ENCODE measurements at places on chromosomes 13 and 19.

DNA sequence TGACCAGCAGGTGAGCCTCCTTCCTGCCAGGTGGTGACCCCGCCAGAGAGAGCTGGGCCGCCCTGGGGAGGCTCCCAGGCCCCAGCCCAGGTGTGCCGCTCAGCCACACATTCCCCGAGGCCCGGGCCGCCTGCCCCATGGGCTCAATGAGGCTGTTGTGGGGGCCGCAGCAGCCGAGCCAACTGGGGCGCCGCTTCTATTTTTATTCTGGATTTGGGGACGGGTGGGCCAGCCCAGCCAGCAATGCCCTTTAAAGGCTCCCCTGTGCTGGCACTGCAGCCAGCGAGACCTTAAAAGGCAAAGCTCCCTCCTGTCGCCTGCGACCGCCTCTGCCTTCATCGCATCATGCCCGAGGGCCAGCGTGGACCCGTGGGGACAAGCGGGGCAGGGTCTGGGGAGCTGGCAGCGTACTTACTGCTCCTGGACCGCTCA lies 17.7 kb upstream of the CRTC1 start:
- DNase-seq, result no peak

DNA sequence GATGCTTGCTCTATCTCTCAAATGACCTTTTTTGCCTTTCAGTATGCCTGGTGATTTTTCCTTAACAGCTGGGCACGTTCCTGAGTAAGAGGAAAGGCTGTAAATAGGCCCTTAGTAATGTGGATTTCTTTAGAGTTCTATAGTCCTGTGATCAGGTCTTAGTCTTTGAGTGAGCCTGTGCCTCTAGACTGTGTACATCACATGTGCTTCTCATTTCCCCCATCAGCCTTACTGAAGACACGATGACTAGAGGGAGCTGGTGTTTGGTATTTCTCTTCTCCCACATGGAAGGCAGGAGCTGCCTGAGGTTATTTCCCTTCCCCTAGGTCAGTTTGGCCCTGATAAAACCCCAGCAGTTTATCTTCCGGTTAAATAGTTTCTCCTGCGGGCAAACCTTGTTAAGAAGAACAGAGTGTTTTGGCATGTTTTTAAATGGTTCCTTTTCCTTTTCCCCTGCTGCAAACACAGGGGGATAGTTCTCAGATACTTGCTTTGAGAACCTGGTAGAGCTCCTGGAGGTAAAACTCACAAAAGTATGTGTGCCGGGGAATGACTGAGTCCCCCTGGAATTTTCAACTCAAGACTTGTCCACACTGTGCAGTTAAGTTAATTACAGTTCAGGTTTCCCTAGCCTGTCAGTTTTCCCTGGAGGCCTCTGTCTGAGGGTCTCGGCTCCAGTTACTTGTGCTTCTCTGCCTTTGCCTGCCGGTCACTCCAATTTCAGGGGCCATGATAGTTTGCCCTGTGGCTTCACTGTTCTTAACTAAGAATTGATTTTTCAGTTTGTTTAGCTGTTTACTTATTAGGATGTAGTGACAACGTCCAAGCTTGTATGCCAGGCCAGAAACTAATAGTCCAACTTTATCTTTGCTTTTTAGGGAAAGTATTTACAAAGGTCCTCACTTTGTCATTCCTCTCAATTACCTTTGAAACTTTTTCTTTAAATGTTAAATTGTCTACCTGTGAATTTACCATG lies 94.4 kb downstream of the URI1 start:
- DNase-seq, result peak; percentile 13

DNA sequence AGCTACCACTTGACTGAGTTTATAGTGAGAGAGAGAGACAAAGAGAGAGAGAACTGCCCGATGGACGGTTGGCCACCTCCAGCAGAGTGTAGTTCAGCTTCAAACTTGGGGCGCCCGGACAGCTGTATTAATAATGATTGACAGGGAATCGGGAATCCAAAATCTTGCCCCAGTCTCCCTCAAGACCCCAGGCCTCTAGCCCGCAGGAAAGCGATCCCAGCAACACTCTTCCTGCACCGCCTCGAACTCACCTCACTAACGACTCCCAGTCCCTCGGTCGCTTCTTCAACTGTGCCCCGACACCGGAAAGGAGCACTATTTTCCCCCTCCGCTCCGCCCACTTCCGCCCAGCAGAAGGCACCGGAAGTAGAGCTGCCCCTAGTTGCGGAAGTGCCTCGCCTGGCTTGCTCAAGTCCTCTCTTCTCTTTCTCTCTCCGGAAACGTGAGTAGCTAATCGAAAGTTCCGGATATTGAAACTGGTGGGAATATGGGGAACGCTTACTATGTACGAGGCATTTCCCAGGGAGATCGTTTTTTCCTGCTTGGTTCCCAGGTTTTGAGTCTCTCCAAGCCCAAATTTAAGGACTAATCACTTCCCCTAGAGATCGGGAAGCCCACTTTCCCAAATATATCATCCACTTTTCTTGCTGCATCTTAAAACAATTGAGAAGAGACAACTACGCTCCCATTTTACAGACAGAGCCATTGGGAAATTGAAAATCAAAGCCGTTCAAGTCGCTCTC lies at the start of gene NOSIP:
TSS of gene NOSIP (minus strand) at position 293 of the 743 bp plus-strand sequence. CDS start 19,865 bp downstream, outside the sequence.
- peak; percentile 91 for DNase-seq

- peak; percentile 62 for DNase-seq
Observed at GRCh38 chr13:80151016-80151415, 189.9 kb downstream of the SPRY2 start.

GRCh38 chr19:11130824-11131455 lies 24.6 kb downstream of the SPC24 start:
- DNase-seq, result no peak

- no peak for DNase-seq
Observed at GRCh38 chr13:65841156-65841555, 1389.0 kb downstream of the PCDH9 start.

DNA sequence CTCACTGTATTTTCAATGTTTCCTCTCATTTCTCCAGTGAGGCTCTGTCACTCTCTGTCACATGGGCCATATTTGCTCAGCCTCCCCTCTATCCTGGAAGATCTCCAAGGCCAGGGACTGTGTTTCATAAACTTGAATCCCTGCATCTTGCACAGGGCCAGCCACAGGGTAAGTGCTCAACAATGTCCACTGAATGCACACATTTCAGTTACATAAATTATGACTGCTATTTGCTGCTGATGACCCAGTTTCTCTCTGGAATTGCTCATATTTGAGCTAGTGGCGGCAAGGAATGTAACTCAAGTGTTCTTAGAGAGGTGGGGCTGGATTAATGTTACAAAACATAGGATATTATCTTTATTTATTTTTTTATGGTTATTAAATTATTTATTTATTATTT lies 6.1 kb downstream of the CLC start:
- no peak for DNase-seq

DNA sequence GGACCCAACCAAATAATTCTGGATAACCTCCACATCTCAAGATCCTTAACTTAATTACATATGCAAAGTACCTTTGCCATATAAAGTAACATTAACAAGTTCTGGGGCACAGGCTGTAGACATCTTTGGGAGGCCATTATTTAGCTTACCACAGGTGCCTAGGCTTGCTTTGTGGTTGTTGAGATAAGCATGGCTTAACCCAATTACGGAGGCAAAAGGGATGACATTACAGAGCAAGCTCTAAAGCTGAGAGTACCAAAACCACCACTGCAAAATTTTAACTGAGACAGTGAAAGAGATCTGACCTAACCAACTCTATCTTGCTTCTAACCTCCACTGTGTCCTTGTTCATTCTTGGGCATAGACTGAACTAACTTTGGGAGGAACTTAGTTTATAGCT lies 502.9 kb upstream of the ATXN8OS start:
- no peak for DNase-seq

GRCh38 chr19:40632311-40633036 lies 31.3 kb downstream of the LTBP4 start:
- no peak for DNase-seq
